GM12864 (cell line): ENCODE measurements at places on chromosomes 1 and 21.
A peak's percentile ranks its signal among the peaks of the same experiment; 100 is the strongest.

DNA sequence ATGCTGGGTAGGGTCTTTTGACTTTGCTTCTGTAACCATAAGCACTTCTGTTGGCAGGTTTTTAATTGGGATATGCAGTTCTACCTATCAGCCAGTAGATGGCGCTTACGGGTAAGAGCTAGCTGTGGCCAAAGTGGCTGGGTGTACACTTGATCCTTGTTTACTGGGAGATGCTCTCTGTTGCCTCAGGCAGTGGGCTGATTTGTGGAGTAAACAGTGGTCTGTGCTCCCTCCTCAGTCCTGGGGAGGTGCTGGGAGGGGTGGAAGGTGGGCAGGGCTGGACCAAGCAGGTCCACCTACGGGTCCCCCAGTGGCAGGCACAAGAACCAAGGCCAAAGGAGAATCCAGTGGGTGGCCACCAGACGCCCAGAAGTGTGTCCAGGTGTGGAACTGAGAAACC is 43.4 kb downstream of the RALGPS2 start:
- DNase-seq = peak; percentile 7

- DNase-seq = peak; percentile 49
Measured at GRCh38 chr1:158179301-158180041, 1.2 kb upstream of the CD1D start.

DNA sequence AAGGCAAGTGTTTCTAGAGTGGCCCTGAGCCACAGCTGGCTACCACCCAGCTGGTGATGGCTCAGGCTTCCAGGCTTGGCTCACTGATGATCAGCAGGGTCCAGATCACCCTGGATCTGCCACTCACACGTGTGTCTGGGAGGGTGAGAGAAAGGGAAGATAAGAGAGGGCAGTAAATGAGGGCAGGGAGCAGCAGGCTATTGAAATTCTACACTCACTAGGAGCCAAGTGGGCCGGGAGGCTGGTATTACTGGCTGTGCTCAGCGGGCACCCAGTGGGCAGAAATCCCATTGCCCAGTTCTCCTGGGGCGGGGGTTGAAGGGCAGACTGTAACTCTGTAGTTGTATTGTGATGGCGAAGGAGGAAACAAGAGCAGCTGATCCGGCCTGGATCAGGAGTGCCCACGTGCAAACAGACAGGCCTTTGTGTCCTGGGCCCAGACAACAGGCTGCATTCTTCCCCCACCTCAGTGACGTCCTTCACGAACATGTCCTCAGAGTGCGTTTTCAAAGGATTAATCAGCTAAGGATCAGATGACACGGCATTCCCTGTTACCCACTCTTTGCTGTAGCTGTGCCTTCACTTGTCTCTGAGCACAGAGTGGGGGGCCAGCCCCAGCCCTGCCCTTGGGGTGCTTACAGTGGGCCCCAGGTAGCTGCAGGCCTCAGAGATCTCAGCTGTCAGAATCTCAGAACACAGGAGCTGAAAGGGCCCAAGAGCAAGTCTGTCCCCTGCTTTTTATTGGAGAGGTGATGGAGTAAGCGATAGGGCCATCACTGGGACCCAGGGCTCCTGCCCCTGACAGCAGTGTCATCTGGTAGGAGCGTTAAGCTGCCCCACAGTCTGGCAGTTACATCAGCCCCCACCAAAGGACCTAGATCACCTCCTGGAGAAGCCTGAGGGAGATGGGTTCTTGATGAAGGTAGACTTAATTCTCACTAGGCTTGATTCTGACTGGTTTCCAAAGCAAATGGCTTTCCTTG is 60.5 kb downstream of the ATP1A1 start:
- DNase-seq = no peak

DNA sequence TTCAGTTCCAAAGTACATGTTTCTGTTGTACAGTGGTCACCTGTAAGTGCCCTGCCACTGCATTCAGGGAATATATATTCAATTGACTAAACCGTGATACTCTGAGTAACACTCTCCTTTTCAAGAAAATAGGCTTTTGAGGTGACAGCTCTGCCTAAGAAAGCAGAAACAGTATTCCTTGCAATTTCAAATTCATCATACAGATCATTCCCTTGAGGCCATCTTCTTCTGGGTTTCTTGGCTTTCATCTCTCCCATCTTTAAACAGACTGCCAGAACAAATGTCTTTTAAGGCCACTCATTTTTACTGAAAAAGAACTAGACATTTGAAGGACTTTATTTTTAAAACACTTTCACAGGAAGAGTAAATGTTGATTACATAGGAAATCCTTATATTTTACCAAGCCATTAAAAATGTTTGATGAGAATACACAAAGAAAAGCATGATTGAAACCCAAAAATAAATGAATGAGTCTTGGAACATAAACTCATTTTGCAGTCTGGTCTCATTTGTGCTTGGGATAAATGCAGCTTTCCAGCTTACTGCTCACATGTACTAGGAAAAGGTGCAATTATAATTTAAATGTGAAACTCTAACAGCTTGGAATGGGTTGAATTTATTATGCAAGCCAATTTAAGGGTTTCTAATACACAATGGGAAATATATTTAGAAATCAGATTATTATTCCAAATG is 34.7 kb downstream of the PLPPR5 start:
- DNase-seq = no peak

DNA sequence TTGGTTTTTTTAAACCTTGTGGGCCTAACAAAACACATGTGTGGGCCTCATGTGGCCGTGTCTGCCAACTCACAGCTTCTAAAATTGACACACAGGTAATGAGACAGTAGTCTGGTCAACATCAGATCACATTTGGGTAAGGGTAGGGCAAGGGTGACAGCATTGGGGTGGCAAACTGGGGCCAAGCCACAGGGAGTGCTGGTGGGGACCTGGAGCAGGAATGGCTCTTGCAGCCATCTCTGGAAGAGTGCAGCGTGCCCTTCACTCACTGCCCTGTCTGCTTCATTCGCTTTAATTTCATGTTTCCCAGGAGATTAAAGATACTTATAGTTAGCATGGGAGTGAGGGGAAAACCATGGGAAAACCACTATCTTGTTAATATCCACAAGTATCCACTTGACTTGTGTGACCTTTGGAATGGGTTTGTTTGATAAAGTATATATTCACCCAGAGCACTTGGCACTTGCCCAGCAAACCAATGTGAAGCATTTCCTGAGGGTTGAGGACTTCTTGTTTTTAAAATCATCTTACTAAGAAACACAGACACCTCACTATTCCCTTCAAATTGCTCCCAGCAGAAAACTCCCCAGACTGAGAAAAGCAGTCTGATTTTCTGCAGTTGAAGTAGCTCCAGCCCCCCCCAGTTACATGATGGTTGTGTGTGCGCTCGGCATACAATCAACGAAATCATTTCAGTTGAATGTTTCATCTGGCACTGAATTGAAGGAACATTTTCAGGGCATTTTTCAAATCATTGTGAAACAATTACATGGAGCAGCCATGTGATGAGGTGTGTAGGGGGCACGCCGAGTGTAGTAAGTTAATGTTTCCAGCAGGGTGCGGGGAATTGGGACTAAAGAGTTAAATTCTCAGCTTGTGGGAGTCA is 175.7 kb downstream of the VPS13D start:
- no peak for DNase-seq
